A549 (cell line): ENCODE measurements at places on chromosomes 3 and 15. TPM values are rescaled to one million over a fixed set of nuclear protein-coding genes. Genes with fewer than 3 reads are reported as not detected.

Gene UQCRC1
- 233 to 256 TPM (median 254 TPM) in 3 replicates for polyA plus RNA-seq

Gene TM6SF1
- polyA plus RNA-seq, result 0.08 to 0.12 TPM in 2 of 3 replicates, not detected in the other

Gene ARRDC4
- 0.15 to 0.20 TPM (median 0.19 TPM) in 3 replicates for polyA plus RNA-seq

Gene GOLGA8B
- polyA plus RNA-seq, result 49.0 to 50.9 TPM (median 50.2 TPM) in 3 replicates

Gene MORC1
- not detected in 3 replicates for polyA plus RNA-seq

Gene FBXL22
- polyA plus RNA-seq, result 0.13 to 0.23 TPM (median 0.18 TPM) in 3 replicates

Gene SCG3
- polyA plus RNA-seq, result 0.03 TPM in 1 of 3 replicates, not detected in the others

Gene FAM107A
- not detected in 3 replicates for polyA plus RNA-seq

DNA sequence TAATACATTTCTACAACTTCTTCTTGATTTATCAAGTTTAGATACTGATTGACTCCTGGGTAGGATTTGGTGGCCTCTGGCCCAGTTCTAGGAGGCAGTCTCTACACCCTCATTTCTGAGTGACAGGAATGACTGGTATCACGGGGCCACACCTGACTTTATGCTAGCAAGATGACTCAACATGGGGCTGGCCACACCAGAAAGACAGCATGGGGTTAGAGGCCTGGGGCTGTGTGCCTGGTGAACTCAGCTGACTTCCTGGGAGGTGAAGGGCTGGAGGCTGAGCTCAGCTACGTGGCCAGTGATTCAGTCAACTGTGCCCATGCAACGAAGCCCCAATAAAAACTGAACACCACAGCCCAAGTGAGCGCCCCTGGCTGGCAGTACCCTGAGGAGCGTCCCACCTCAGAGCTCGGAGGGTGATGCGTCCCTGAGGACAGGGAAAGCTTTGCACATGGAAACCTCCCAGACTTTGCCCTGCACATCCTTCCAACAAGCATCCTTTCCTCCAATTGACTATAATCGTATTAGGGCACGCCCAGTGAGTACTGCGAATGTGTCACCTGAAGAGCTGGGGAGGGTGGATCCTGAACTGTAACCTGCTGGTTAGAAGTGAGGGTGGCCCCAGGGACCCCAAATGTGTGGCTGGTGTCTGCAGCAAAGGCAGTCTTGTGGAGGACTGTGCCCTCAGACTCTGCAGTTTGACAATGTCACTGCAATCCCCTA, 57.2 kb downstream of the NIPA2 start:
- peak; percentile 80 for DNase-seq

DNA sequence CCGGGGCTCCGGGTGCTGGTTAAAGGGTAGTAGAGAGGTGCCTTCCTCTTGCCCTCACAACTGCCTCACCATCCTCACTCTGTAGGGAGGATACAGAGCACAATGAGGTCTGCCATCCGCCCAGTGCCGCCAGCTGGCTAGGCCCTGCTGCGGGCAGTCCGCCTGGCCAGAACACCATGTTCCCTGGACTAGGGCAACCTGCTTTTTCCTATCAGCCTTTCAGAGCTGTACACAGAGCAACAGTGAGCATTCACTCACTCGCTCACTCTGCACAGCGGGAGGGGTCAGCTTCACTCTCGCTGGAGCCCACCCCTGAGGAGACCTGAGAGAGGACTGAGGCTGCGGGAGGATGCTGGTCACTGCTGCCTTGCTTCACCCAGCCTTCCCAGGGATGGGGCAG, 218.7 kb upstream of the CHRNA7 start:
- DNase-seq, result no peak

DNA sequence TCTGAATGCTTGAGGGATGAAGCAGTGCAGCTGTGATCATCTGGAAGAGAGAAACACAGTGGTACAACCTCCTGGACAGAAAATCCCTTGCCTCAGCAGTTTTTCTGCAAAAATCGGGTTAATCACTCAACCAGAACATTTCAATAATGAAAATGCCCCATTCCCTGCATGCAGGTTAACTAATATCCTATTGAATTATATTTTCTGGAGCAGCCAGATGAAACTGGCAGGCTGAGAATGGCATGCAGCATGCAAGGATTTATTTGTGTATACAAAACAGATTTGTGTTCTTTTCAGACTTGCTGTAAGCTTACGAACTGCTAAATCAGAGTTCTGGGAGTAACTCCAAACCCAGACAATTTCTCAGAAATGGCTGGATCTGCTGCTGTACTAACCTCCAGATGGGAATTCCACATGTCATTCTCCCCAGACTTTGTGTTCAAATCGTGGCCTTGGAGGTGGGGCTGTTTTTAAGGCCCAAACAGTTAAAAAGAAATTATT, 39.1 kb downstream of the SLC9A9 start:
- DNase-seq, result no peak

GRCh38 chr15:90067181-90067952, 34.9 kb downstream of the IDH2 start:
- no peak for DNase-seq

DNA sequence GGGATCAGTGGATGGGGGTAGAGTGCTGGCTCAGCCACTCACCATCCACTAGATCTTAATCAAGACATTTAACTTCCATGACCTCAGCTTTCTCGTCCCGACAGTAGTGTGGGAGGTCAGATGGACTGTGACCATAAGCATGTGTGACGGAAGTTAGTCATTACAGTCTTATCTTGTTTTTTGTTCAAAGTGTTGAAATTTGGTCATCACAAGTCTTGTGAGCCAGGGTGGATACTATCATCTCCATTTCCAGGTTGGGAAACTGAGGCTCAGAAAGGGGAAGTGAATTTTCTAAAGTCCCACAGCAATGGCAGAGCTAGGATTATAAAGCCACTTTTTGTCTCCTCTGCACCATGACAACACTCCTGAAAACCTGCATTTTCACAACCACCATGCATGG, 32.0 kb upstream of the ITGA11 start:
- DNase-seq, result no peak

- no peak for DNase-seq
These were observed 87.8 kb downstream of the ASB7 start for GRCh38 chr15:100690032-100690794.

- DNase-seq, result no peak
These were observed 8.4 kb upstream of the RTP3 start for GRCh38 chr3:46489381-46489780.

- no peak for DNase-seq
These were observed 7.2 kb upstream of the OTOL1 start for GRCh38 chr3:161489395-161489794.

DNA sequence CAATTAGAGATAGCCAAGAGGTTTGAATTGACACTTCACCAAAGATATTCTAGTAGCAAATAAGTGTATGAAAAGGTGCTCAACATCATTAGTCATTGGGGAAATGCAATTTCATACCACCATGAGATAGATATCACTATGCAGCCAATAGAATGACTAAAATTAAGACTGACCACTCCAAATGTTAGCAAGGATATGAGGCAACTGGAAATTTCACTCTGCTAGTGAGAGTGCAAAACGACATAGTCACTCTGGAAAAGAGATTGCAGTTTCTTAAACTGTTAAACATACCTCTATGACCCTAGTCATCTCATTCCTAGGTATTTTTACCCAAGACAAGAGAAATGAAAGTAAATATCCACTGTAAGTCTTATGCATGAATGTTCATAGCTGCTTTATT, 27.6 kb upstream of the SLC6A11 start:
- DNase-seq, result no peak

- DNase-seq, result no peak
These were observed 176.5 kb downstream of the RAP2B start for GRCh38 chr3:153338487-153338886.

GRCh38 chr3:154132777-154133375, 11.7 kb downstream of the ARHGEF26 start:
- no peak for DNase-seq

- DNase-seq, result no peak
These were observed 6.5 kb downstream of the KLHL18 start for GRCh38 chr3:47288966-47289910.

GRCh38 chr15:79929412-79929811, 32.6 kb upstream of the MTHFS start:
- DNase-seq, result no peak

DNA sequence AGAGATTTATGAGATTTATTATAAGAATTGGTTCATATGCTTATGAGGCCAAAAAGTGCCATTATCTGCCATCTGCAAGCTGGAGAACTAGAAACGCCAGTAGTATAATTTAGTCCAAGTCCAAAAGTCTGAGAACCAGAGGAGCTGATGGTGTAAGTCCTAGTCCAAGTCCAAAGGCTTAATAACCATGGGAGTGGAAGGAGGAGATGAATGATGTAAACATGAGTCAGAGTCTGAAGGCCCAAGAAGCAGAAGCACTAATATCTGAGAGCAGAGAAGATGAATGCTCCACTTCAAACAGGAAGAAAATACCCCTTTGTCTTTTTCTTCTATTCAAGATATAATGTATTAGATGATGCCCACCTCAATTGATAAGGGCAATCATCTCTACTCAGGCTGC, 185.7 kb downstream of the CGGBP1 start:
- DNase-seq, result no peak

DNA sequence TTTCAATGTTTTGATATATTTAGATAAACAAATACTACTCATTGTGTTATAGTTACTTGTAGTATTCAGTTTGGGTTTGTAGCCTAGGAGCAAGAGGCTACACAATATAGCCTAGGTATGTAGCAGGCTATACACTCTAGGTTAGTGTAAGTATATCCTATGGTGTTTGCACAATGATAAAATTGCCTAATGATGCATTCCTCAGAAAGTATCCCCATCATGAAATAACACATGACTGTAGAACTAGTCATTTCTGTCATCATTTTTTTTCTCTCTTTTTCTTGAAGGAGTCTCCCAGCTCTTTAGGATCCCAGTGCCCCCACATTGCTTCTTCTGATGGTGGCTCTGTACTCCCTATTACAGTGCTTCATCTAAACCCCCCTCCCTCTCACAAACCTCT, 157.7 kb upstream of the CADPS start:
- no peak for DNase-seq

DNA sequence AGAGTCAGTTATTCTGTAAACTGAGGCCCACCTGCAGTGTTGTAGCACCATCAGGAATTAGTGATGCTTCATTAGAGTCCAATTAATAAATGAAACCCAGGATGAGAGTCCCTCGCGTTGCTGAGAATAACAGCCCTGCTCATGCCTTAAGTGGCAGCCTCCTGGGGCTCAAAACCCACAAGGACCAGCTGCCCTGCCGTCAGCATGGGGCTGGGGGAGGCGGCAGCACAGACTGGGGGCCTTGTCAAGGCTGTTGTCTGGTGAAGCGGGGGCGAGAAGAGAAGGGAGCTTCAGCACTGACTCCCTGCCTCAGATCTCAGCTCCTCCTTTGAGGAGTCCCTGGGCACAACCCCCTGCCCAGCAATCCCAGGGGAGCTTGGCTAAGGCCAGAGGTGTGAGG, 21.0 kb downstream of the CCDC33 start:
- DNase-seq, result no peak

- no peak for DNase-seq
These were observed 49.4 kb downstream of the NKIRAS1 start for GRCh38 chr3:23867400-23867799.

GRCh38 chr15:72340366-72340765, 20.4 kb upstream of the CELF6 start:
- peak; percentile 23 for DNase-seq

- no peak for DNase-seq
These were observed 775.6 kb downstream of the ROBO2 start for GRCh38 chr3:77815467-77815866.

DNA sequence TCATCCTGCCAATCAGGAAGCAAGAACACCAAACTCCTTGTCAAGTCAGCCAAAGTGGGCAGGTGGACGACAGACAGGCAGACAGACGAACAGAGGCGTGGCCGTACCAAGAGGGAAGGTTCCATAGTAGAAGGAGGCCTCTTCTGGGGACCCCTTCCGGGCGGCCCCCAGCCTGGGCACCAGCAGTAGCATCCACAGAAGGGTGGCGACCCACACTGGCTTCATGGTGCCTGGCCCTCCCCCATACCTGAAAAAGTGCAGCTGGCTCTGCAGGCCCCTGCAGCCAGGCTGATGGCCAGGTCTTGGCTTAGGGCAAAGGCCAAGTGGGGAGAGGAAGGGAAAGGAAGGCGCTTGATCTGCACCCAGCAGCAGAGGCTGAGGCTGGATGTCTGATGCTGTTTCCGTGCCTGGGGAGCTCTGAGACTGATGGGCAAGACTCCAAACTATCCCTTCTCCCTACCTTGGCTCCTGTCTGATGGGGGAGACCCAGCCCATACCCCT, 607 bp downstream of the LCTL start:
- DNase-seq, result no peak

DNA sequence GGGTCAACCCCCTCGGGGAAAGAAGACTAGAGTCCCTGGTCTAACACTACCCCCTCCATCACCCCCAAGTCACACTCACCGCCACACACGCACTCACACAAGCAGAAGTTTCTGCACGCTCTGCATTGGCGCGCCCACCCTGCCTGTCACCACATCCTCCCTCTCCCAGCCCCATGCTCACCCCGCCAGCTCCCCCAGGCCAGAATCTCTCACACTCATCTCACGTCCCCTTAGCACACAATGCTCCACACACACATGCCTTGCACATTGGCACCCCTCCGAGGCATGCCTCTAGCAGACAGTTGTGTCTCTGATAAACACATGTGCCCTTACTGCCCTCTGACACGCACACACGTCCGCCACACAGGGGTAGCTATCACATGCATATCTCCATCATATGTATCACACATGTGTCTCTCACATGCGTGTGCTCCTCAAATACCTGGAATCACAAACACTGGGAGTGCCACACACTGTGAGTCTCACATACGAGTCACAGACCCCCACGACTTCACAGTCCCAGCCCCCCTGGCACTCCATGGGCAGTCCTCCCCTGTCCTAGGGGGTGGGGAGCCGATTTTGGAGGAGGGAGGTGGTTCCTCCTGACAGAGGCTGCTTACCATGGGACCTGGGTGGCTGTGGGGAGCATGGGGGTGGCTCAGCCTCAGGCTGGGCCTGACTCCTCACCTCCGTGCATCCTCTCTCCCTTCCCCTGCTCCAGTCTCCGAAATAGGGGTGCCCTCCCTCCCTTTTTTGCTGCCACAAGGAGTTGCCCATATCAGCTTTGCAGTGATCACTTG, 898 bp downstream of the FBLN2 start:
- DNase-seq, result no peak

DNA sequence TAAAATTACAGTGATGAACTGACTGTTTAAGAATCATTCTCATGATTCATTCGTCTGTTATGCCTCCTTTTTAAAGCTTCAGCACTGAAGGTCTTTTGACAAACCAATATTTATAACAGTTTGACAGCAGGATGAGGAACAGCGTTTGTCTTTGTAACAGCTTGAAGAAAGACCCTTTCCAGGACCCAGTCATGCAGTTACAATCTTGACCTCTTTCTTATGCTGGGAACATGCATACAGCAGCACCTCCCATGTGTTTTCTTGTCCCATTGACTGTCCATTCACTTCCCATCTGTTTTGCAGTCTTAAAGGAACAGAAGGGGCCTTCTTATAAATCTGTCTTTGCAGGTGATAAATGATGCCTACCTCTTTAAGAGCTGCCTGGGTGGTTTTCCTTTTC, 87.2 kb downstream of the OPA1 start:
- DNase-seq, result no peak

GRCh38 chr15:73941871-73942635, 15.8 kb downstream of the LOXL1 start:
- no peak for DNase-seq

GRCh38 chr3:28863186-28863585, 417.7 kb upstream of the RBMS3 start:
- DNase-seq, result no peak

- DNase-seq, result no peak
These were observed 342.9 kb downstream of the CNTN4 start for GRCh38 chr3:2441558-2441957.
